ENCODE measurements at places on chromosomes 3 and 15. TPM values are rescaled to one million over a fixed set of nuclear protein-coding genes. Genes with fewer than 3 reads are reported as not detected.

The SUSD5 gene
- polyA plus RNA-seq = 4.5 TPM

- DNase-seq = no peak
These were observed 122.0 kb downstream of the SEMA6D start for GRCh38 chr15:47839233-47839825.

GRCh38 chr3:171028025-171028778 is 1.7 kb upstream of the SLC2A2 start:
- DNase-seq = peak; percentile 60

GRCh38 chr3:123116116-123116515 is 49.3 kb downstream of the PDIA5 start:
- no peak for DNase-seq

- no peak for DNase-seq
These were observed 135.3 kb downstream of the PCCB start for GRCh38 chr3:136385457-136385856.

- DNase-seq = no peak
These were observed 243.1 kb upstream of the LRRFIP2 start for GRCh38 chr3:37417297-37418082.

The ITIH4 gene
- 15.6 TPM for polyA plus RNA-seq

The GHRL gene
- polyA plus RNA-seq = 2.7 TPM

The TMEM108 gene
- polyA plus RNA-seq = 1.6 TPM

The OXTR gene
- 1.8 TPM for polyA plus RNA-seq

The KNG1 gene
- polyA plus RNA-seq = 56.9 TPM

DNA sequence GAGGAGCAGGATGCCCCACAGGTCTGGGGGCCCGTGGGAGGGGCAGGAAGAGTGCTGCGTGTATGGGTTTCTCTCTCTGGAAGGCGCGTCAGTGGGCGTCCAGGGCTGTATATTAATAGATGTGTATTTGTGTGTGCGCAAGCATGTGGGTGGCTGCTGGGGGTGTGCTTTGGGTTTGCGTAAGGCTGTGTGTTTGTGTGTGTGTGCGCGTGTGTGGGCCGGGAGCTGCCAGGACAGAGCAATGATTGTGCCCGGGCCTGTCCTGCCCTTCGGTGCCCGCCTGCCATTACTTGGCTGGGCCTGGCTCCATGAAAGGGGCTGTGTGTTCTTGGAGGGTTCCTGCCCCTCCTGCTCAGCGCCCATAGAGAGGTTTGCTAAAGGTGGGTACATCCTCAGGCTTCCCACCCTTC is 16.3 kb downstream of the CSPG4 start:
- no peak for DNase-seq

DNA sequence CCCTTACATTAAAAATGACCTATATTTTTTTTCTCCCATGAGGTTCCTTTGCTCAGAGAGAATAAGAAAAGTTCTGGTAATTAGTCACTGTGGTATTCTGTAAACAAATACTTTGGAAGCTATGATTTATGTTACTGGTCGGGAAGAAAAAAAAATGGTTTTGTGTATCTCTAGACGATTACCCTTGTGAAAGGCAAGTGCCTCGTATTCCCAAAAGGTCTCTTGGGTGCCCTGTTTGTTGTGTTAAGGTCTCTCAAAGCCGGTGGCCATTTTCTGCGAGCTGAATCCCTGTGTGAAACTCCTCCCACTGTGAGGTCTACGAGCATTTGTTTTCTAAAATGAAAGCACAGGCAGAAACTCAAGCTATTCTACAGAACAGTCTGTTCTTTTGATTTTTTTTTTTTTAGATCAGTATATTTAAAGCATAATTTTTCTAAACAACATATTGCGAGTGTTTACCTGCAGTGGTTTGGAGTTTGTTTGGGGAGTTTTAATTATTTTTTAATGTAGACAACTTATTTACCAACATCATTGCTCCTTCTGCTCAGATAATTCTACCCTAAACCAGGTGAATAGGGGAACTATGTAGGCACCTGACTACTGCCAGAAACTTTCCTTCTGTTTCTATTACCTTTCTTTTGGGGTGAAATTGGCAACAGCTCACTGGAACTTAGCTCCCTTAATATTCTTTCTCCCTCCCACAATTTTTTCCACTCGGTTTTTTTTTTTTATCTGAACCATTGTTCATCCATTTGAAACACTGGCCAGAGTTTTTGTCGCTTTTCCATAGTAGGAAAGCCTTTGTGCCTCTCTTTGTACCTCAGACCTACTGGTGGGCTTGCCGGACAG is 44.0 kb downstream of the ZBTB38 start:
- no peak for DNase-seq

DNA sequence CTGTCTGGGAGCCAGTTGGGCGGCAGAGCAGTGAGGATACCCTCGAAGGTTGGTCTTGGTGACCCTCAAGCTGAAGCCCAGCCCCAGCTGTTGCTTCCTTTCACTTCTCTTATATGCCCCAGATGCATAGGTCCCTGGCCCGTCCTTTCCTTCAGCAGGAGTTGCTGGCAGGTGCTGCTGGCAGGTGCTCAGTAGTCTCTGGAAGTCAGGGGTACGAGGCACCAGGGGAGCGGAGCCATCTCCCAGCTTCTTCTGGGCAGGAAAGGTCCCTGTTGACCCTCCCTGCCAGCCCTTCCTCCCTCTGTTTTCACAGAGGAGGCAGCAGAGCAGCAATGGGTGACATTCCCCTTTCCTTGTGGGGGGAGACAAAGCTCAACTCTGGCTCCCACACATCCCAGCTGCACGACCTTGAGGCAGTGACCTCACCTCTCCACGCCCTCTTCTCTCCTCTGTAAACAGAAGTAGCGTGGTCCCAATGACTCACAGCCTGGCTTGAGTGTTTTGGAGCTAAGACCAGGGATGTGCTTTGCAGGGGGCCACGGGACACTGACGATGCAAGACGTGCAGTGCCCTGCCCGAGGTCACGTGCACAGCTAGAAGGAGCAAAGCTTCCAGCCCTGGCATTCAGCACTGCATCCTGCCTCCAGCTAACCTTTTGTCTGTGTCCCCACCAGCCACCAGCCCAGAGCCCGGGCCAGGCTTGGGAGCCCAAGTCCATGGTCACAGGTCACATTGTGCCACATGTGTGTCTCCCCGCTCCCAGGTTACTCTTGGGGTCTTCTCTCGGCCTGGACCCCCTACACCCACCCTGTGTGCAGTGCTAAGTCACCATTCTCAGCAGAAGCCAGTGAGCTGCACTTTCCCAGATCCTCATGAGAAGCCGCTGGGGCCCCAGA is 49.7 kb downstream of the SLC6A6 start:
- DNase-seq = no peak

- DNase-seq = no peak
These were observed 324.5 kb downstream of the CNTN4 start for GRCh38 chr3:2423143-2423542.

The CCDC80 gene
- polyA plus RNA-seq = 97.9 TPM

- DNase-seq = no peak
These were observed 6.0 kb upstream of the FEZF2 start for GRCh38 chr3:62379321-62379798.

The HRG gene
- polyA plus RNA-seq = 2.0 TPM

DNA sequence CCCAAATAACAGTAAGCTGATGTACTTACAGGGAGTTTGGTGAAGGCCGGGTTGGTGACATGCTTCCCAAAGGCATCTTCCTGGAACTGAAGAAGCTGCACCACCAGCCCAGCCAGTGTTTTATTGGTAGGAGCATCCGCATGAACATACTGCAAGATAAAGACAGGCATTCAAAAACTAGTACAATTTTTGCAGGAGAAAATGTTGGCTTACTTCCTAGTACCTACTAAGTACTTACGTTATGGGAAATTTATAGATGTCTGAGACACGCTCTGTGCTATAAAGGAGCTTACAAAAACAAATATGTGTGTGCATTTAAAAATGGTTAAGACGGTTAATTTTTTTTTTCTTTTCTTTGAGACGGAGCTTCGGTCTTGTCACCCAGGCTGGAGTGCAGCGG is 8.9 kb downstream of the SMARCC1 start:
- no peak for DNase-seq

DNA sequence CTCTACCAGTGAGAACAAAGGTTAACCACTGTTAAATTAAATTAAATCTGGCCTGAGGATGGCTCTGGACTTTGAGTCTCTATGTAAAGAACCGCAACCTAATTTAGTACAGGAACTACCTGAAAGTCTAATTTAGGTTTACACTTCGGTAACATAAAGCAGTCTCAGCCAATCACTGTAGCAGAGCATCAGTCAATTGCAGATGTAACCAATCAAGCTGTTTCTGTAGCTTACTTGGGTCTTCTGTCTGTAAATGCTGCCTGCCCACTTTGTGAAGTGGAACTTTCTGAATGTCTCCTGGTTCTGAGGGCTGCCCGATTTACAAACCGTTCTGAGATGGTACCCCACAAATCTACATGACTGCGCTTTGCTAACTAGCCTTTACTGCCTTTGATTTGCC is 39.1 kb upstream of the RASGRP1 start:
- no peak for DNase-seq

The GBE1 gene
- polyA plus RNA-seq = 29.7 TPM

DNA sequence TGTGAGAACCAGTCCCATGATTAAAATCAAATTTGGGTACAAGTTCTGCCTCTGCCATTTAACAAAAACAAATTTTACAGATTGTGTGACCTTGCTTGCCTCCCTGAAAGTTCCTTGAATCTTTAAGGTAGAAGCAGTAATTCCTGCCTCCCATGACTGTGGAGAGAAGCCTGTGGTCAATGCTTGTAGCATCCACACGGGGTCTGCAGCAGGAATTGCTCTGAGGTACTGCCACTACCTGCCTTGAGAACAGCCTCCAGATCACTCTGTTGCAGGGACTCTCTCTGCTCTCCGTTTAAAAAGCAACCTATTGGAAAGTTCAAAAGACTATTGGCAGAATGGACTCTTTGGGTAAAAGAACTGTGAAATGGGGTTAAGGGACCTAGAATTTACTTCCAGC is 75.9 kb downstream of the SST start:
- DNase-seq = no peak

The PLCH1 gene
- polyA plus RNA-seq = 13.6 TPM

The SECISBP2L gene
- 73.8 TPM for polyA plus RNA-seq

GRCh38 chr15:85646538-85647091 is 148.1 kb downstream of the KLHL25 start:
- DNase-seq = no peak

DNA sequence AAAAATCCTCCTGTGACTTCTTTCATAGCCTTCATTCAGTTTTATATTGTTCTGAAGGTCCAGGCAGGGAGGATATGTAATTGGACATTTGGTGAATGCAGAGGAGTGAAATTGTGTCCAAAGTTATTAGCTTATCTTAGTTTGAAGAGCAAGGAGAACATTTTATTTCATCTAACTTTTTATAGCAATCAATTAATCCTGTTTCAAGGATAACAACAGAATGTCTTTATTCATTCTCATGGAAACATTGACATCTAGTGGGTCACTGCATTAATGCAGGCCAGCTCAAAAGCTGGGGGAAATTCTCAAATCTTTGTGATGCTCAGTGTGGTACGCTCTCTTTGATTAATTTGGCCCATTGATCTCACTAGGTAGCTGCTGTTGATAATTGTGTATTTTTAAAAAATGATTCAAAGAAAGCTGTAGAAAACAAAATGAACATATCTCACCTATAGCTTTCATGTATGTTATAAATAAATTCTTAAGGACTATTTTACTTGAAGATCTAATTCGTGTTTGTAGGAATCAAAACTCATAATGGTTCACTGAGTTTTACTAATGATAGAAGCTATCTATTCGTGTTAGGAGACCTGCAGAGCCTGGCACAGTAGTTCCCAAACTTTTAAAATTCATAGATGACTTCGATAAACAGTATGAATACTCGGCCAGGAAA is 150.8 kb upstream of the KCNMB2 start:
- peak; percentile 71 for DNase-seq

- peak; percentile 36 for DNase-seq
These were observed 1.5 kb downstream of the CCK start for GRCh38 chr3:42264399-42265058.

DNA sequence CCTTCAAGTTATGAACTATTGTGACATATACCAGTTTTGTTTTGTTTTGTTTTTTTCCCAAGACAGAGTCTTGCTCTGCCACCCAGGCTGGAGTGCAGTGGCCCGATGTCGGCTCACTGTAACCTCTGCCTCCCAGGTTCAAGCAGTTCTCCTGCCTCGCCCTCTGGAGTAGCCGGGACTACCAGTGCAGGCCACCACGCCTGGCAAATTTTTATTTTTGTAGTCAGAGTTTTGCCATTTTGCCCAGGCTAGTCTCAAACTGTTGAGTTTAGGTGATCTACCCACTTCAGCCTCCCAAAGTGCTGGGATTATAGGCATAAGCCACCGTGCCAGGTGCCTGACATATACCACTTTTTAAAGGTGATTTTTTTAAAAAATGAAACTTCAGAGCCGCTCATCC is 74.6 kb downstream of the ARRDC4 start:
- no peak for DNase-seq

DNA sequence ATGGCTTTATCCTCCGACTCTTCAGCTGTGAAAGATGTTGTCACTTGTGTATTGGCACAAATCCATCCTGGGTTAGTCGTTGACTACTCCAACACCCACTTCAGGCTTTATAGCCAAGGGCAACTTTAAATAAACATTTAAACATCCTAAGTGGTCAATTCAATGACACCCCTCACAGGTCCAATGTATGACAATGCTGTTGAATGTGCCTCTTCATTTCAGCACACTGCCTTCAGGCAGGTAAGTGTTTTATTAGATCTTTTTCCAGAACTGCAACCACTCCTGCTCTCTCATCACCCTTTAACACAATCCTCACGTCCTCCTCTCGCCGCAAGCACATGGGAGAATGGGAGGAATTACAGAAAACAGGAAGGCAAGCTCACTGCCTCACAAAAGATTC is 30.3 kb downstream of the IL12A start:
- DNase-seq = no peak

The CPNE9 gene
- polyA plus RNA-seq = not detected

- DNase-seq = no peak
These were observed 521.0 kb downstream of the GABRG3 start for GRCh38 chr15:27491666-27492621.

The TRPM1 gene
- polyA plus RNA-seq = 0.07 TPM

DNA sequence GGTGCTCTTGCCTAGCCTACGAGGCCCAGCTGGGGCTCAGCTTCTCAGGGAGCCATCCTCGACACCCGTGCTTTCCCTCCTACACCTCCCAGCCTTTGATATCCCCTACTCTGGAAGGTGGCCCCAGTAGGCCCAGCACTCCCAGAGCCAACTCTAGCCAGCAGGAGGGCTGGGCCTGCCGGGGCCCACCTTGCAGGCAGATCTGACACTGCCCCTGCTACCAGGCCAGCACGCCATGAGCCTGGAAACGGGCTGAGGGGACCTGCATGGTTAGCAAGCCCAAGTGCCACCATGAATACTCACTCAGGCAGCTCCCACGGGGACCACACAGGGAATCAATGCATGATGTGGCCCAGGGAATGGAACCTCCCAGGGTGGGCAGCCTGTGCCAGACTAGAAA is 123.7 kb downstream of the SMAD6 start:
- DNase-seq = no peak

GRCh38 chr3:3053974-3054373 is 56.2 kb downstream of the IL5RA start:
- DNase-seq = no peak

DNA sequence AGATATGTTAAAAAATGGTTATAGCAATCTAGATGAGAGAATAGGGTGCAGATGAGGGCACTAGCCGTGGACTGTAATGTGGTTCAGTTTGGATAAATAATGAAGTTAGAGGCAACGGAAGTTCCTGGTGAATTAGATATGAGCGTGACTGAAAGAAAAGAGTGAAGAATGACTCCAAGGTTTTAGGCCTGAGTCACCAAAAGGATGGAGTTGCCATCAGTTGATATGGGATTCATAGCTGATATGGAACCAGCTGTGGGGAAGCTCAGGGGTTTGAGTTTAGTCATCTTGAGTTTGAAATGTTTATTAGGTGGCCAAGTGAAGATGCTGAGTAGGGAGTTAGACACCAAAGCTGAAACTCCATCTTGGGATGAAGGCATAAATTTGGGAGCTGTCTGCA is 66.2 kb downstream of the SSR3 start:
- no peak for DNase-seq

The CRYGS gene
- polyA plus RNA-seq = 11.6 TPM

The CA12 gene
- 151 TPM for polyA plus RNA-seq

- DNase-seq = no peak
These were observed 14.7 kb downstream of the XRN1 start for GRCh38 chr3:142433110-142433509.

All from left kidney (tissue), 8 donors.